ENCODE measurements at places on chromosomes 16 and 17. TPM values are rescaled to one million over a fixed set of nuclear protein-coding genes. Genes with fewer than 3 reads are reported as not detected.

The ABCC11 gene
- not detected for total RNA-seq

The KRT15 gene
- total RNA-seq: not detected

The CCDC154 gene
- 0.63 TPM for total RNA-seq

The RNF43 gene
- under 0.01 TPM for total RNA-seq

The ANKRD13B gene
- 35.5 TPM for total RNA-seq

The FSCN2 gene
- total RNA-seq: 4.2 TPM
